Osteoblast (primary cell): ENCODE measurements at places on chromosomes 7 and 10.

GRCh38 chr7:67306331-67306730 lies 309.7 kb downstream of the TYW1 start:
- no peak for DNase-seq

DNA sequence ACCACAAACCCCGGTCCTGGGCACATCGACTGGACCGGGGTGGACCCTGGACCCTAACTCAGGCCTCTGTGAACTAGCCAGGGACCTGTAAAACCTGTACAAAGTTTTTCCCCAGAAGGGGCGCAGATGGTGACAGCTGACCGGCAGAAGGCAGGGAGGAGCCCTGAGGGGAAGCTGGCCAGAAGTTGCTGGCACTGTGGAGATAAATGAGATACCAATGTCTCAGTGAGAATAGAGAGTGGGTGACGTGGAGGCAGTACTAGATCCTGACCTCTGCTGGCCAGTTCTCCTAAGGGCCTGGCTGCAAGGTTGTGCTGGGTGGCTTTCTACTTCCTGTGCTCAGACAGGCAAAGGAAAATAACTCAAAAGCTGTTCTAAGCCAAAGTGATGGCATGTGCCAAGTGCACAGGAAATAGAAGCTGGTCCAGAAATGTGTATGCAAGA lies 10.6 kb upstream of the TSPAN14 start:
- DNase-seq = peak; percentile 44

DNA sequence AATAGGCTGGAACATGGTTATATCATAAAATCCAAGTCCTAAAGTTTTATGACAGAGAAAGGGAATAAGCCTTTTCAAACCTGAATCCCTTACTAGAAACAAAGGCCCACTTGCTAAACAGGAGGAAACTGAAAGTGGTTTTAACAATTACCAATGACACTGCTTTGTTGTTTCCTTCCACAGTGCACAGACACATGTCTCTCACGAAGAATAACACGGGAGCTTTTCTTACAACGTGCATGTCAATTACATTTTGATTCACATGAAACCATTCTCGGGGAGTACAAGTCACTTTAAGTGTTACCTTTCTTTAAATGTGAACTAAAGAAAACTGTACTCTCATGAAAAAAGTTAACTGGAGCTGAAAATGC lies 1.4 kb downstream of the MRPS33 start:
- no peak for DNase-seq

- DNase-seq = no peak
Observed at GRCh38 chr7:55061726-55062499, 43.1 kb downstream of the EGFR start.

DNA sequence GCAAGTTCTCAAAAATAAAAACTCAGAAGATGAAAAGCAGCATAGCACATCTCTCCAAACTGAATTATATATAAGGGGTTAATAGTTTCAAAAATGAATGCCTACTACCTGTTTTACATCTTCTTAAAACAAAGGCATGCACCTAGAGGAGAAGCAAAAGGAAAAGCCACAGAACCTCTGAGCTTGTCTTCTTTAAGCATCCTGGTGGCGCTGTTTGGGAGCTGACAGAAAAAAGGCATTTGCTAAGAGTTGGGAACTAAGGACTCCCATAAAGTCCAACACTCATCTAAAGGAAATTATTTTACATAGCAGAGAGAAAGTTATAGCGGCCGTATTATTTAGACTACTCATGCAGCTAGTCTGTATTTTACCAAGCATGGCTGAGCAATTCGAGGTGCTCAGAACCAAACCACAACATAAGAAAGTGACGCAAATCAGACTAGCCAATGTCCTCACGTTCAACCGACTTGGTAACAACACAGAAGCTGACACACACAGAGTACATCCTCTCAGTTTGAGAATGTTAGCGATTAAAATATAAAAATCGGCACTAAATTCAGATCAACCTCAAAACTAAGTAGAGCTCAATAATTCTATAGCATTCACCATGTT lies 38.8 kb downstream of the PTN start:
- no peak for DNase-seq
